ENCODE measurements at places on chromosomes 6 and 20.

- no peak for DNase-seq
Measured at GRCh38 chr20:44415833-44416715, 59.6 kb upstream of the TTPAL start.

- DNase-seq: no peak
Measured at GRCh38 chr6:98833307-98834059, 891 bp upstream of the POU3F2 start.

DNA sequence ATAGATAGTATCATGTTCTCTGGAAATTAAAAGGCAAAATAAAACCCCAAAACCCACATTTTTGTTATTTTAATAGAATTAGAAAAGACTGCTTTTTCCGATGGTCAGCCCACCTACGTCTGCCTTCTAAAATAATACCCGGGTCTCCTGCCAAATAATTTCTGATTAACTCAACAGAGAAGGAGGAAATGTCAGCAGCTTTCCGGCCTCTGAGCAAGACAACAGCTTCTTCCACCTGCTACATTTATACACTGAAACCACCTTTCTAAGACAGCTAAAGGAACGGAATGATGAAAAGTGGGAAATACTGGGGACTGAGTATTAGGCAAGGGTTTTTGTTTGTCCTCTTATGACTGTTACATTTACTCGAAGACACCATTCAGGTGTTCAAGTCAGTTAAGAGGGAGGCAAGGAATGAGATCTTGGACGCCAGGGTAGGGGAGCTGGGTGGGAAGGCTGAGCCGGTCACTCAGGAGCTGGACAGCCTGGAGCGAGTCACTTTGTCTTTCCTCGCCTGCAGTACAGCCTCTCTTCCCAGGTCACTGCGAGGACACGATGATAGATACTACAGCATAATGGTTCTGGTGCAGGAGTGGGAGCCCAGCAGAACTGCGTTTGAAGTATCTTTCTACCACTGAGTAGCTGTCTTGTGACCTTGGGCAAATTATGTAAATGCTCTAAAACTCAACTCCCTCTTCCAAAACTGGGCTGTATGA is 96.3 kb upstream of the QKI start:
- DNase-seq: no peak

GRCh38 chr20:13341737-13342393 is 120.8 kb downstream of the ISM1 start:
- no peak for DNase-seq

DNA sequence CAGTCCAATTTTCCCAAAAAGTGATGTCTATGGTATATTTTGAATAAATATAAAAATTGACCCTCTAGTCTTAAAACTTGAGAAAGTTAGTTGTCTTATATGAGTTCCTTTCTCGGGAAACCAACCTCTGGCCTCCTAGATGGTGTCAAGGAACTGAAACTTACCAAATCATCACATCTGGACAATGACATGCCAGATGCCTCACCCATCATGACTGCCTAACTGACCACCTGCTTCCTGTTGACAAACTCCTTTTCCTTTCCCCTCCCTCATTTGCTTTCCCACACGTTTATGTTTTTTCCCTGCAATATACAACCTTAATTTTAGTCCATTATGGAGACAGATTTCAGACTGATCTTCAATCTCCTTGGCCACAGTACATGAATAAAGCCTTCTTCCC is 731.0 kb downstream of the EPHA7 start:
- no peak for DNase-seq

- DNase-seq: no peak
Measured at GRCh38 chr20:44696315-44696714, 18.9 kb upstream of the CCN5 start.

GRCh38 chr20:24657878-24658620 is 188.6 kb downstream of the SYNDIG1 start:
- no peak for DNase-seq

- no peak for DNase-seq
Measured at GRCh38 chr6:74646461-74646860, 559.4 kb downstream of the COL12A1 start.

- no peak for DNase-seq
Measured at GRCh38 chr6:41692730-41693129, 42.7 kb downstream of the TFEB start.

GRCh38 chr6:169803816-169804340 is 52.5 kb downstream of the ERMARD start:
- DNase-seq: no peak

GRCh38 chr6:144140867-144141266 is 9.4 kb upstream of the STX11 start:
- no peak for DNase-seq

DNA sequence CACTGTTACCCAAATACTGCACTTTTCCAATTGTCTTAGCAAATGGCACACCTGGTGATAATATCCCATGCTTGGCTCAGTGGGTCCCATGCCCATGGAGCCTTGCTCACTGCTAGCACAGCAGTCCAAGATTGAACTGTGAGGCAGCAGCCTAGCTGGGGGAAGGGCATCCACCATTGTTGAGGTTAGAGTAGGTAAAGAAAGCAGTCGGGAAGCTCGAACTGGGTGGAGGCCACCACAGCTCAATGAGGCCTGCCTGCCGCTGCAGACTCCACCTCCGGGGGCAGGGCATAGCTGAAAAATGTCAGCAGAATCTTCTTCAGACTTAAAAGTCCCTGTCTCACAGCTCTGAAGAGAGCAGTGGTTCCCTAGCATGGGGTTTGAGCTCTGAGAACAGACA is 9.2 kb upstream of the CST2 start:
- no peak for DNase-seq

DNA sequence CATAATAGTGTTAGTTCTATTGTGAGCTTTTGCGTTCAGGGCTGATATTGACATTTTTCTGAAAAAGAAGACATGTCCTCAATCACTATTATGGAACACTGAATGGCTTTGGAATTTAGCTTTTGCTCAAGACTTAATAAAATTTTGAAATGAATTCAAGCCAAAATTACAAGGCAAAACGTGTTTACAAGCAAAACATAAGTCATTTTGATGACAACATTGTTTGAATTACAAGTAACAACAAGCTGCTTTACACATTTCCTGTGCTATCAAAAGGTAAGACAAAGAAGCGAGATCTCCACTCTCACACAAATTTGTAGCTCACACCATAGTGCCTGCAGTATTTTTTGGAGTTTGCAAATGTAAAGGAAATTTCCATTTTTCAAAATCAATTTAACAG is 37.4 kb downstream of the POU3F2 start:
- no peak for DNase-seq

- no peak for DNase-seq
Measured at GRCh38 chr20:57883761-57884160, 173.9 kb upstream of the PMEPA1 start.

DNA sequence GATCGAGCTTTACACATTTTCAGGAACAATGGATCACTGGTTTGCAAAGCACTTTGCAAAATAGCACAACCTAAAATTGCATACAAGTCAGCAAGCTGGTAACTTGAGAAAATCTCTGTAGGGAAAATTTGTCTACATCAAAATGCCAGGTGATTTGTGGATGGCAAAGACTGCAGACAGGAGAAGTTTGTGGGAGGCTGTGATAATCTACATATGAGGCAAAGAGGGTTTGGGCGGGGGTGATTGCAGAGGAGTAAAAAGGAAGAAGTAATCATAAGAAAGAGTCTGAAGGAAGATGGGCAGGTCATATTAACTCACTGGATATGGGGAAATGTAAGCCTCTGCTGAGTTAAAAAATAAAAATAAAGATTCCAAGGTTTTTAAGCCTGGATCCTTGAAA is 166.3 kb upstream of the STXBP5 start:
- DNase-seq: no peak

GRCh38 chr20:47561180-47561579 is 59.5 kb downstream of the NCOA3 start:
- no peak for DNase-seq

DNA sequence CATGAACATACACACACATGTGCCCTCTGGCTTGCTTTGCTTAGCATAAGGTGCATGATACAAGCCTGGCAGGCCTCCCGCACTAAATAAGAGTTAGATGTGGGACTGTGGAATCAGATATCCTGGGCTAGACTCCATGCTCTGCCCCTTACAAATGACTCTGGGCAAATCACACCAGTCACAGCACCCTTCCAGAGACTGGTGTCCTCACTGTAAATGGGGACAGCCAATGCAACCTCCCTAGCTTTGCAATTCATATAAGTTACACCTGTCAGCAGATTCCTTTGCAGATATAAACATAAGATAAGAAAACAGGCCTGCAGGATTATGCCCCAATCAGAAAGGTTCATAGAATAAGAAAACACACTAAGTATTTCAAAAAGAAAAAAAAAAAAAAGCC is 174.1 kb downstream of the PTPRT start:
- no peak for DNase-seq

DNA sequence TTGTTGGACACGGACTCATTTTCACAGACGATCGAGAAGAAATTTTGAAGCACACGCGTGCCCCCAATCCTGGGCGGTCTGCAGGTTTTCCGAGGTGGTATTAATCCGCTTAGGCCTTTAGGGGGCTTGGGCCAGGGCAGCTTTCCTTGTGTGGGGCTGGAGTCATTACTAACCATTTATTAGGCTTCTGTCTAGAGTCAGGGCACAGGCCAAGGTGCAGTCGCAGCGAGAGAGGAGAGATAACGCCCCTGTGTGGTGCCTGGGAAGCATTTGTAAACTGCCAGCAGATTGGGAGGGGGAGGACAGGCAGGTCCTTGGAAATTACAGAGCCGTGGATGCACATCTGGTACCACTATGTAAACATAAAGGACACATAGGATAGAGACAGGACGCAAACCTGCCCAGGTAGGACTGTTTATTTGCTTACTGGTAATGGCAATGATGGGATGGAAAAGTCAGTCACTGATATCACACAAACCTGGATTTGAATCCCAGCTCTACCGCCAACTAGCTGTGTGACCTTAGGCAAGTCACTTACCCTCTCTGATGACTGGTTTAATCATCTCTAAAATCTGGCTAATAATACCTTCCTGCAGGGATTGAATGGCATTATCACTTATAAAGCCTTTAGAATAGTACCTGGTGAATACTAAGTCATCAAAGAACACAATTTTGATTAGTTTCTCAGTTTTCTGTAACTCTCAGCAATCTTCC is 76.4 kb downstream of the TMEM242 start:
- no peak for DNase-seq

GRCh38 chr6:110654096-110654820 is 161.0 kb downstream of the CDK19 start:
- no peak for DNase-seq

DNA sequence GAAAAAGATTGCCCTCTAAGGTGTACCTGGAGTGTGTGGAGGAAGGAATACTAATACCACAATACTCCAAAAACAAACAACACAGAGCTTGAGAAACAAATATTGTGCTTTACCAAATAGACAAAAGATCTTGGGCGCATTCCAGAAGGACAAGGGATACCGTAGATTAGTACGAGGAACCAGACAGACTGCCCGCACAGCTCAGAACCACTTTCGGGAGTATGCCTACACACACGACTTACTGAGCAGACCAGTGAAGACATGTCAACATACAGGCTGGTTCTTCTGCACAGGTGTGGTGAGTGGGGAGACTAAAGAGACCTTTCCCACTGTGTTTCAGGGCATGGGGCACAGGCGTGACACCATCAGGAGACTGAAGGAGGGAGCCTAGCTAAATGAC is 15.8 kb upstream of the FOXQ1 start:
- DNase-seq: no peak

GRCh38 chr6:147117580-147117979 is 86.6 kb upstream of the STXBP5 start:
- DNase-seq: no peak

- no peak for DNase-seq
Measured at GRCh38 chr6:47083586-47084047, 41.5 kb upstream of the ADGRF1 start.

DNA sequence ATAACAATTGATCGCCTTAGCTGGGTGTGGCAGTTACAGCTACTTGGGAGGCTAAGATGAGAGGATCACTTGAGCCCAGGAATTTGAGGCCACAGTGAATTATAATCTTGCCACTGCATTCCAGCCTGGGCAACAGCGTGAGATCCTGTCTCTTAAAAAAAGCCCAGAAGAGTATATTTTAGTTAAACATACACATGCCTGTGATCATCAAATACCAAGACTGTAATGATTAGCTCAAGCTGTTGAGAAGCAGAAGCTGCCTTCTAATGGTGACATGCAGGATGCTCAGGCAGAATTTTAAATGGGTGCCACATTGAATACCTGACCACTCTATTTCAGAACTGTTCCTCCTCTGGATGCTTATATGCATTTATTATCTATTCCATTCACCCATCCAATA is 8.9 kb upstream of the TMEM14A start:
- DNase-seq: no peak

- DNase-seq: no peak
Measured at GRCh38 chr20:23126281-23127061, 40.3 kb upstream of the CD93 start.

GRCh38 chr6:135014353-135014832 is 40.2 kb downstream of the HBS1L start:
- no peak for DNase-seq

DNA sequence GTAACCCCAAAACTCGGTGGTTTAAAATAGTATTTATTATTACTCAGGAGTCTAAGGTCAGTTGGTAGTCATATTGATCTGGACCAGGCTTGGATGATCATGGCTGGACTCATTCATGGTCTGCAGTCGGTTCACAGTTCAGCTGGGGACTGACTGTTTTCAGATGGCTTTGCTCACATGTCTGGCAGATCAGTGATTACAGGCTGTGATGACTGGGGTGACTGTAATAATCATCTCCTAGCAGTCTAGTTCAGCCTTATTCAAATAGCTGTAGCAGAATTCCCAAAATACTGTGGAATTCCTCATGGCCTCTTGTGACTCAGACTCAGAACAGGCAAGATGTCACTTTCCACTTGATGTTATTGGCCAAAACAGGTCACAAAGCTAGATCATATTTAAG is 16.4 kb upstream of the NT5DC1 start:
- no peak for DNase-seq

GRCh38 chr20:57965441-57965840 is 255.6 kb upstream of the PMEPA1 start:
- no peak for DNase-seq
